ENCODE measurements at places on chromosomes 16 and 17.
A peak's percentile ranks its signal among the peaks of the same experiment; 100 is the strongest.

- DNase-seq: no peak
Measured at GRCh38 chr17:59558039-59558438, 7.4 kb upstream of the DHX40 start.

GRCh38 chr17:55067697-55068439, 99.3 kb downstream of the STXBP4 start:
- DNase-seq: no peak

- DNase-seq: peak; percentile 85
Measured at GRCh38 chr17:77829843-77830799, 128.4 kb upstream of the TNRC6C start.

DNA sequence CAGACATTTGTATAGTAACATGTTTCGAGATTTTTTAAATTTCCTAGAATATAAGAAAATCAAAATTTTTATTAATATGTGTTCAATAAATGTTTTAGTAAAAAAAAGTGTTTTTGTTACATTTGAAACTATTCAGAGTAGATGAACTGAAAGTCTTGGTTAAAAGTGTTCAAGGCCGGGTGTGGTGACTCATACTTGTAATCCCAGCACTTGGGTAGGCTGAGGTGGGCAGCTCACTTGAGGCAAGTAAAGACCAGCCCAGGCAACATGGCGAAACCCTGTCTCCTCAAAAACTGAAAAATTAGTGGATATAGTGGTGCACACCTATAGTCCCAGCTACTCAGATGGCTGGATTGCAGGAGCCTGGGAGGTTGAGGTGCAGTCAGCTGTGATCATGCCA, 16.8 kb upstream of the PHKG2 start:
- DNase-seq: no peak

GRCh38 chr17:39889200-39889599, 21.2 kb downstream of the ZPBP2 start:
- DNase-seq: no peak

GRCh38 chr16:68646953-68647659, 2.0 kb downstream of the CDH3 start:
- DNase-seq: no peak

DNA sequence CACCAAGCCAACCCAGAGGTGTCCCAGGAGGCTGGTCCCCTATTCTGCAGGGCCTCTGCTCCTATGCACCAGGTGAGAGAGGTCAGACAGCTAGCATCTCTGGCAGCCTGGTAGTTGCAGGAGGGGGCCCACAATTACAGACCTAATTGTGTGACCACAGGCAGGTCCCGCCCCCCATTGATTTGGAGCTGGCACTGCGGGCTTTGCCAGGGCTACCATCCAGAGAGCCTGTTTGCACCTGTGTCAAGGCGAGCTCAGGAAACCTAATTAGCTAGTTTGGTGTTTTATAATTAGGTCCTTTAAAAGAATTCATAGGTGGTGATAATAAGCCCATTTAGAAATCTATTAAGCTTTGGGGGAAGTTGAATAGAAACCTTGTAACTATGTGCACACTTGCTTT, 90.2 kb downstream of the MRM1 start:
- DNase-seq: no peak

GRCh38 chr17:1169221-1169928, 10.4 kb downstream of the ABR start:
- no peak for DNase-seq

DNA sequence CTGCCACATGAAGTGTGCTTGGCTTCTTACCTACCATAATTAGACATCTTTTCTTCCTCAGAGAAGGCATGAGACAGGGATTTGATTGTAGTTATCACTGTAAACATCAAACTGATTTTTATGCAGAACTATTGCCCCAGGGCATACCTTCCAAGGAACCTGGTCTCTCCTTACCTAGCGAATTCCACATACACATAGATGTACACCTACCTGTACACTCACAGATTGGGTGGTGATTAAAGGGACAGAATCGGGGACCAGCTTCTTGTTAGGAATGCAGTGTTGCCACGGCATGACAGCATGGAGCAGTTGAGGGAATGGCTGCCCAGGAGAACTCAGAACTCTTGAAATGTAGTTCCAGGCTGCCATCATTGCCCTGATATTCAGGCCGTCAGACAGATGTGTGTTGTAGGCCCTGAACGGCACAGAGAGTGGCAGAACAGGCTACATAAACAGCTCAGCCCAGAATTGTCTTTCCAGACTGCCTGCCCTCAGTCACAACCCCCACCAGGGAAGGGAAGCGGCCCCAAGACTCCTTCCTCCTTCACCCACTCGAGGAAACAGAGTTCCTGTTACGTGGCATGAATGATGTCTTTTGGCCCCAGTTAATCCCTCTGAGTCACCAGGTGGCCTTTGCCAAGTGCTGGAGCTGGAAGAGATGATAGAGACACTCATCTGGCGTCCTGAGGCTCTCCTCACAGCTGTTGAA, 17.8 kb upstream of the NAGLU start:
- peak; percentile 91 for DNase-seq

GRCh38 chr17:55480631-55481315, 30.5 kb downstream of the SMIM36 start:
- no peak for DNase-seq
